Daoy (cell line): ENCODE measurements at places on chromosomes 3 and 15. TPM values are rescaled to one million over a fixed set of nuclear protein-coding genes. Genes with fewer than 3 reads are reported as not detected.
A peak's percentile ranks its signal among the peaks of the same experiment; 100 is the strongest.

DNA sequence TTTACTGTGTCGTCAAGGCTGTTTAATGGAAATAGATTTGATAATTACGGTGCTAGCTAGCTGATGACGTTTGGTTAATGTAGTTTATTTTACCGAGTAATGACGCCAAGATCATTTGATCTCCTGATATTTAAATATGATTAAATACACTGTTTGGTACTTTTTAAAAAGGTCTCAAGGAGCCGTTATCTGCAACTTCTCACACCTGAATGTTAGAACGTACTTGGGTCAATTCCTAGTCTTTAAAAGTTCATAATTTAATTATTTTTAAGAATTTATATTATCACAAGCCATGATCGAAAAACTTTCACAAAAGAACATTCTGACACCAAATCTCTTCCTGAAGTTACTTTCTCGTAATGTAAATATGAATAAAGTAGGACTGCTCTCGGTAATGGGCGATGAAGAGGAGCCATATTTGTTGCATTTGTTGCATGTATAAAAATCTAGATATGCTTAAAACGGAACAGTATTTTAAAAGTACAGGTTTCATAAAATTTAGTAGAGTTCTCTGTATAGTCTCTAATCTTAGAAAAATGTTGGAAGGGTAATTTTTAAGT, 16.2 kb upstream of the CHD2 start:
- no peak for DNase-seq

DNA sequence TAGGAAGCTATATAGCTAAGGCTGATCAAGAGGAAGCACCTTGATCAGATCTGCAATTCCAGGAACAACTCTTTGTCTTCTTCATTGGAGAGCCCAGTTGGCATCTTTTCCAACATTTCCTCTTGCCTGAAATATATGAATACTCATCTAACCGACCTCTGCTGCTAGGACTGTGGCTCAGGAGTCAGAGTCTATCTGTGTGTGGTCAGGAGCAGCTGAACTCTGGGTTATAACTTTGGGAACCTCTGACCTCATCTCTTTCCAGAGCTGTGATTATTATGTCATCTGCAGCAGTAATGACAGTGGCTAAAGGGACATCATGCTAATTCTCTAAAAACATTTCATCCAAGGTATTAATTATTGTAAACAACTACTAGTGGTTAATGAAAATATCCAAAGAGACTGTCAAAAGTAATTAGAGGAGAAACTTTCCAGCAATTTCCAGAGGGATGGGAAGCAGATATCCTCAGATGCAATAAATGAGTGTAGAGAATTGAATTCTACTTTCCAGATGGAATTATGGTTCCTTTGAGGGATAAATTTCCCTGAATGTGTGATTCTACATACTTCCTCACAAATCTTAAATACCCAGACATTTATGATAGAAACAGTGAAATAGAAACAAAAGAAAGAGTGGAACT, 11.5 kb upstream of the SPINK8 start:
- no peak for DNase-seq

DNA sequence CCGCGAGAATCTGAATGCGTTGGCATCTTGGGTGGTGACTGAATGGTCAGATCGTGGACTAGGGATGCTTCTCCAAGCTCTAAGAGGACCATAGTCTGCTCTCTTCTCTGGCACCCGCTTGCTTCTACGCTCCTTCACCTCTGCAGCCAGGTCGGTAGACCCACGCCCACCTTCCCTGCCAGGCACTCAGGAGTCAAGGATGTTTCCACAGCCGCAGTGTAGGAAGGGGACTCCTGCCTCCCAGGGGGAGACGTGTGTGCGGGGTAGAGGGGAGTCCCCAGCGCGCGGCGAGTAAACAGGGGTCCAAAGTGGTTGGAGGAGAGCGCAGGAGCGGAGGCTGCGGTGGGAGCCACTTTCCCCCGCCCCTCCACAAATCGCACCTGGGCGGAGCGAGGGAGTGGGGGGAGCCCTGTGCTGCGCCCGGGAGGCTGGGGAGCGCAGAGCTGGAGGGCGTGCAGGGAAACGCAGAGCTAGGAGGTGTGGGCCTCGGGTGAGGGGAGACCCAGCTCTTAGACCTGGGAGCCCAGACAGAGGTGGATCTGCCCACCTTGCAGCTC, 1.7 kb downstream of the LRRC3B start:
- no peak for DNase-seq

DNA sequence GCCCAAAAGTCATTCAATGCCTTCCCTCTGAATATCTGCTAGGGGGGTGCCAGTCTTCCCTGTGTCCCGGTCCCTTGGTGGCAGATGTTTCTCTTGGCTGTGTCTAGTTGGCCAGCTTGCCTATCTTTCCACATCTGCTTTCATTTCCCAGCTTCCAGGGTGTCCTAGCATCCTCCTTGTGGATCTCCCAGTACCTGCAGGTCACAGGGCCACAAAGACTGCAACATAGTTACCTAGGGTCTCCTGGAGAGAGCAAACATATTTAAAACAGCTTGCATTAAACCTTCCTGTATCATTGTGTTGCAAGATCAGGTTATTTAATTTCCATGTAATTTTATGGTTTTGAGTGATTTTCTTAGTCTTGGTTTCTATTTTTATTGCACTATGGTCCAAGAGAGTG, 400.1 kb downstream of the GRM7 start:
- DNase-seq, result no peak

DNA sequence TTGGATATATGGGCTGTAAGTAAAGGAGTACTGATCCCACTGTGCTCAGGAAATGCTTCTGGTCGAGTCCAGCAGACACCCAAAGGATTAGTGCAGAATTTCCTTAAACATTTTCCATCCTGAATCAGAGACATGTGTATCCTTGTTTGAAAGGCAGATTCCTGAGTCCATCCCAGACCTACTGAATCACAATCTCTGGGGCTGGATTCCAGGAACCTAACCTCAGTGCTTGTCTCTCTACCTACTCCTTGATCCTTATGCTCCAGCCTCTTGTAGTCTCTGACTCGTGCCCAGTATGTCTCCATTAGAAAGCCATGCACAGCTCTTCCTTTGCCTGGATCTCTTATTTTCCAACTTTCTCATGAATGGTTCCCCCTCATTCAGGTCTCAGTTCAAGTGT, 585.8 kb downstream of the NLGN1 start:
- no peak for DNase-seq

GRCh38 chr3:70726096-70726938, 413.9 kb upstream of the MDFIC2 start:
- DNase-seq, result peak; percentile 66

GRCh38 chr15:79358069-79358468, 47.2 kb downstream of the TMED3 start:
- no peak for DNase-seq

DNA sequence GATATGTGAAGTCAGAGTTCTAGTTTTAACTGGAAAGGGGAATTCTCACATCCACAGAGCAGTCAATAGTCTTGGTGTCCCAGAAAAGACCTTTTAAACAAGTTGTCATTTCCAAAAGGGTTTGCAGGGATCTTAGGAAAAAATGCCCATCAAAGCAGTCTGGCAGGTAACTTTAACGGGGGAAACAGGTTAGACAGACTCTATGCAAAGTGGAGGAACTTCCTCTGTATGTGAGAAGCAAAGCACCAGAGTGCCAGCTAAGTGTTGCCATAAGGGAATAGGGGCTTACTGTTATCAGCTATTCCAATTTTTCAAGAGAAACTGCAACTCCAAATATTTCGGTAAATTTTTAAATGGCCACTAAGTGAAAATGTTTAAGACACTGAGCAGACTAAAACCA, 307.9 kb upstream of the MDFIC2 start:
- no peak for DNase-seq

DNA sequence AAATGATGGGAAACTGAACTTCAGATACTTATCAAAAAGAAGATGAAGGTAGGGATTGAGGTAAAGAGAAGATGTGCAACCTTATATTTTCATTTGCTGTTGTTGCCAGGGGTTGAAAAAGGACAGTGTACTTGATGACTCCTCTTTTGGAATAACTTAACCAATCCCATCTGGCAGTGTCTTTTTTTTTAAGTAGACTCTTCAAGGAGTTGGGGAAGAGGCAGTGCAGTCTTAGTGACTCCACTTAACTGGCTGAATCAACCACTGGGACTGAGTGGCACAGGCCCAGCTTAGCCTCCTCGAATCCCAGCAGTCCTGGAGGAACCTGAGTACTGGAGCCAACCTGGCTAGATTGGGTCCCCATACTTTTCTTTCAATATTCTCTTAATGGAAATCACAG, 27.3 kb upstream of the FILIP1L start:
- DNase-seq, result no peak

GRCh38 chr15:63560741-63561448, 36.3 kb upstream of the FBXL22 start:
- DNase-seq, result no peak

DNA sequence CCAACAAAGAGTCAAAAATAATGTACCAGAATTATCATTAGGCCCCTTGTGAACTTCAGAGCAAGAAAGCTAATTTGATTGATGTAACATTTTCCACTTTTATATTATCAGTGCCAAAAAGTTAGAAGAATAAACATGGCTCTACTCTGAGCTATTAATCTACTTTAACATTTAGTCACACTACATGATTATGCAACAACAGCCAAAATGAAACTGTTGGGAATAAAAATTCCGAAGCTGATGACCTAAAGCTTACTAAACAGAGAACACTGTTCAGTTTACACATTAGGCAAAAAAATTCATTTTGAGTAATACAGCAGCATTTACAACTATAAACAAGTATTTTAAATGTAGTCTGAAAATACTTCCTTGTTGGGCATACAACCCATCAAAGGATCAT, 1134.1 kb downstream of the EPHA3 start:
- no peak for DNase-seq

GRCh38 chr15:68196445-68197169, 8.5 kb downstream of the CALML4 start:
- no peak for DNase-seq

LRRC15 gene
- 2.0 and 2.9 TPM in 2 replicates for total RNA-seq

CFAP100 gene
- not detected in 2 replicates for total RNA-seq

PTX3 gene
- 48.3 and 49.5 TPM in 2 replicates for total RNA-seq

FBXO40 gene
- total RNA-seq, result not detected in 2 replicates

CD80 gene
- total RNA-seq, result not detected in 2 replicates

DBR1 gene
- total RNA-seq, result 26.2 and 32.9 TPM in 2 replicates

RAD51 gene
- total RNA-seq, result 17.9 and 18.7 TPM in 2 replicates
